NCI-H2081 (cell line): ENCODE measurements at places on chromosomes 11 and 22.

DNA sequence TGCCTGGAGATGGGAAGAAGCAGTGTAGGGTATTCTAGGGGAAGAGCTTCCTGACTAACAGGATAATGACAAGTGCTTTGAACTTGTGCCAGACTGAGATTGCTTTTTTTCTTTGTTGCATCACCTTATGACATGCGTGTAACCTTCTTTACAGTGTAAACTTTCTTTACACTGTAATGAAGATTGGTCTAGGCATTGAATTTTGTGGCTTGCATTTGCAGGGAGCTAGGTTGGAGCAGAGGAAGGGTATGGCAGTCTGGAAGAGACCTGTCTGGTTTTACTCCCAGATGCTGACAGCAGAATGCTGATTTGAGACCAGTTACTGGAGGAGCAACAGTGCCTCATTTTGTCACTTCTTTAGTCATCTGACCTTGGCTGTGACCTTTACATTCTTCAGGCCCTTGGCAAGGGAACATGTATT, 5.6 kb downstream of the DDB2 start:
- DNase-seq: no peak

- no peak for DNase-seq
These were observed 53.3 kb downstream of the FAT3 start for GRCh38 chr11:92277871-92278270.

DNA sequence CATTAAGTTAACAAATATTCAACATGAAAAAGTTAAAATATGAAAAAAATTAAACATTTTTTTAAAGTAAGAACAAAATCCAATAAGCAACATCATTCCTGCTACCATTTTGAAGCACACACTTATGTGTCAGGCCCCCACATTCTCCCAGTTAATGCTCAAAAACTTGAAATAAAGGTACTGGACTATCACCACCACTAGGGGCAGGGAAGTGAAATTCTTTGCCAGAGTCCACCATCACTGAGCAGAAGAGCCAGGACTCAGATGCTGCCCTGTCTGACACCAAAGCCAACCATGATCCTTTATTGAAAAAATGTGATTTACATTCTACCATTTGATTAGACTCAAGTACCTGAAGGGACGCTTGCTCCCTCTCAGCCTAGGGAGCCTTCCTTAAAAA, 39.1 kb downstream of the PITPNB start:
- no peak for DNase-seq

DNA sequence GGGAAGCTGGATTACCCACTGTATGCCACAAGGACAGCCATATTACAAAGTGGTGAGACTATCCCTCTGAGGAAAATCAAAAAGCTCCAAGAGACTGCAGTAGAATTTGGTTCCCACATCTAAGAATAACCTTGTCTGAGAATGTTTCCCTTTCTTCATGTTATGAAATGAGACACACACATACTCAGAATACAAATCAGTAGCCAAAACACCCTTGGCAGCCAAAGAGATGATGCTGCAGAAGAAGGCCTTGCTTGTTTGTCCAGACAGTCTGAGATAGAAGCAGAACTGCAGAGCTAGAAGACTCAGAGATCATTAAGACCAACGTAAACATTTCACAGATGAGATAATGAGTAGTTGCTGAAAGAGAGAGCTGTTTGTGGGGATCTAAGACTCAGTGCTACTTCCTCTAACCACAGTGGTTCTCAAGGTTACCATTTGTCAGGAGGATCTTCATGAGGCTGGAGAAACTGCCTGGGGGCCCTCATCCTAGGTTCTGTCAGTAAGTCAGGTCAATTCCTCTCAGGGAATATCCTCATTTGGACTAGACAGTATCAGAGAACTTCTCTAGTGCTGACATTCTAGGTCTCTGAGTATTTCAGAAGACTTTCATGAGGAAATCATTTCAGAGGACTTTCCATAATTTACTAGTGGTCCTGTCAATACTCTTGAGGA, 38.9 kb downstream of the RELT start:
- no peak for DNase-seq

DNA sequence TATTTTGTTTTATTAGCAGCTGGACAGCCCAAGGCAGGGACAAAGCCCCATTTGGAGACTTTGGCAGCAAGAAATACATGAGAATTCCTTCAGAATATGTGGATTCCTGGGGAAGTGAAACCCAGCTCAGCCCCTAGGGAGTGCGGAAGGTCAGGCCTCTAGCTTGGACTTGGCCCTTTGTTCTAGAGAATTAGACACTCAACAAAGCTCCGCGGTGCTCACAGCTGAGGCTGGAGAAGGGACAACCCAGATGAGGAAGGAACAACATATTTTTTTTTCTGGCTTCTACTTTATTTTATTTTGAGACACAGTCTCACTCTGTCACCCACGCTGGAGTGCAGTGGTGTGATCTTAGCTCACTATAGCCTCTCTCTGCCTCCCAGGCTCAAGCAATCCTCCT, 44.7 kb upstream of the SEPTIN5 start:
- no peak for DNase-seq

GRCh38 chr22:39917776-39918495, 17.1 kb downstream of the GRAP2 start:
- no peak for DNase-seq

GRCh38 chr22:39223091-39223710, 21.6 kb downstream of the PDGFB start:
- no peak for DNase-seq

DNA sequence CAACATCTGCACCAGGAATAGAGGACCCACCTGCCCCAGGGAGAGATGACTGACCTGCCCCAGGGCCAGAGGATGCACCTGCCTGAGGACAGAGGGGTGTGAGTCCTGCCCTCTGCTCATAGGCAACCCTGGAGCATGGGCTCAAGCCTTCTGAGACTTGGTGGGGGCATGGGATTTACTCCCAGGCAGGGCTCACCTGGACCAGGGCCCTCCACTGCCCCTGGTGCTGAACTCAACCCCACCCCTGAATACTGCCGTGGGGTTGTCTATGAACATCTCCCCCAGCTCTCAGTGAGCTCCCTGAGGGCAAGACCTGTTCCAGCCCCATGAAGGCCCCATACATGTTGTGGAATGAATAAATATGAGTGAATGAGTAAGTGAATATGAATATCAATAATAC, 33.8 kb upstream of the MUC5AC start:
- DNase-seq: no peak

DNA sequence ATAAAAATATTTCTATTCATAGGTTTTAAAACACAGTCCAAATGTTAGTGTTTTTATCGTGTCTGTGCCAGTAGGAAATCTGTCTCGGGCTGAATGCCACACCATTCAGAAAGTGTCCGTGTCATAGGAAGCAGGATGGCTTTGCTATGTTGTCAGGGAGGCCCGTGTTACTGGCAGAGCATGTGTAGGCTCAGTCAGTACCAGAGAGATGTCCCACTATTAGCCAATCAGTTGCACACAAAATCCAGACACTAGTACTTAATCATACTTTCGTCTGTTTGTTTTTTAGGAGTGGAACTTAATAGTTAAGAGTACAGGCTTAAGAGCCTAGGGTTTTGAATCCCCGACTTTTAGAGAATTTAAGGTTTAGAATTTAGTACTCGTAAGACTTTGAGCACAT, 30.2 kb upstream of the SYN3 start:
- no peak for DNase-seq

DNA sequence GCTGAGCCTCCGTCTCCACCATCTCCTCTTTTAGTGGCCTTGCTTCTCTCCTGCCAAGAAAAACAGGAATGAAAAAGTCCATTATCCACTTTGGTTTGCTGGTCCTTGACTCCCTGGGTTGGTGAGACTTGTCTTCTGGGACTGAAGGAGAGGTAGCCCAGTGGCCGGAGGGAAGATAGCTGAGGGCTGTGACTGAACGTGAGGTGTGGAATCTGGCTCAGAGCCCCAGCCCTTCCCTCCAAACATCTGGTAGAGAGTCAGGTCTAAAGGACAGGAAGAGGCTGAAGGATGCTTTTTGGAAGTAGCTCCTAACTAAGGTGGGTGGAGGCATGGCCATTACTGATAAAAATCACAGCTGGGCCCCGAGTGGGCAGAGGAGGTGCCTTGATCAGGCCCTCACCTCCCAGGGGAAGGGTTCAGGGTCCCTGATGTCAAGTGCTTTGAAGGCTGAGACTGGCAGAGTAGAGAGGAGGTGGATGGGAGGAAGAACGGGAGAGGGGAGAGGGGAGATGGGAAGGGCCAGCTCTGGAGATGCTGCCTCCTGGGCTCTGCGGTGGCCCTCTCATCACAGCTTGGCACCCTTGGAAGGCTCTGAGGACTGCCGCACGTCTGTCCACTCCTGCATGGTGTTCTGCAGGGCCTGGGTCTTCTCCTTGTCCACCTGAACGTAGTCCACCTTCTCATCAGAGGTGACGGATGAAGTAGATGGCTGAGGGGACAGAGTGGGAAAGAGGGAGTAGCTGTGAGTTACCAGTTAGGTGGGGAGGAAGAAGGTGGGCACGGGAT, 30.2 kb downstream of the USP35 start:
- DNase-seq: no peak

DNA sequence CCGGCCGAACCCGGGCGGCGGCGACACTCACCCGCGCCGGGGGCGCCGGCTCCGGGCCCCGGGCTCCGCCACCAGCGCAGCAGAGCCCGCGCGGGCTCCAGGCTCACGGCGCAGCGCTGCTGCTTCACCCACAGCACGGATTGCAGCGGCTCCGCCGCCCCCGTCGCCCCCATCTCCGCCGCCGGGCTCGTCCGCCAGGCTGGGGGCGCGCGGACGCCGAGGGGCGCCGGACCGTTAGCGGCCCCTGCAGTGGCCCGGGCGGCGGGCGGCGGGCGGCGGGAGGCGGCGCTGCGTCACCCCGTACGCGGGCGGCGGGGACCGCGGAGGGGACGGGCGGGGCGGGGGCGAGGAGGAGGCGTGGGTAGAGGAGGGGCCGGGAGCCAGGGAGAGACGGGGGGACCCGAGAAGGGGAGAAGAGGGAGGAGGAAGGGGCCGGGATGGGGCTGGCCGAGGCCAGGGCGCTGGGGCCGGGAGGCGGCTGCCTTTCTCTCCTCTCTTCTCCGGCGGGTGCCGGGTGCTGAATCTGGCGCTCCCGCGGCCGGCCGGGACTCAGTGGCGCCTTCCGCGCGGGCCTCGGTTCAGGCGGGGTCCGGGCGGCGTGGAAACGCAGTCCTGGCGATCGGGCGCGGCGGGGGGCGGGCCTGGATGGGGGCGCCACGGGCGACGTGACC, at the start of gene CERK:
TSS of gene CERK (minus strand) at position 277 of the 671 bp plus-strand sequence. CDS start at position 173, 104 bp downstream.
- peak; percentile 54 for DNase-seq

- no peak for DNase-seq
These were observed 879 bp upstream of the RNH1 start for GRCh38 chr11:507727-508515.

DNA sequence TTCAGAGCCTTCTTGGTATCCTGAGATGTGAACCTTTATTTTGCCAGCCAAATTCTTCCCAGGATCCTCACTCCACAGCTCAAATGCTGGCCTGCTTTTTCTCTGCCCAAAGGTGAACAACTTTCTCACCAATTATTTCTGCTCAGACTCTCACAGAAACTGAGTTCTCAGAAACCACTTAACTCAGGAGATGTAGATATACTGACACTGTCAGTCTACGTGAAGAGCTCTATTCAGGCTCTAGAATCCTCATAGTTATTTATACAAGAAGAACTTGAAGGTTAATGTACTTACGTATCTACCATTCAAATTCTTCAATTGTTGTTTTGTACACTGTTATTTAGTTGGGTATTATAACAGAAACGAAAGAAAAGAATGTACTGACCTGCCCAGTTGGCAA, 666.1 kb downstream of the CNTN5 start:
- DNase-seq: no peak

GRCh38 chr11:104531075-104531474, 367.1 kb upstream of the PDGFD start:
- no peak for DNase-seq

- no peak for DNase-seq
These were observed 185.1 kb downstream of the CWF19L2 start for GRCh38 chr11:107272561-107272960.

- no peak for DNase-seq
These were observed 14.0 kb upstream of the CDON start for GRCh38 chr11:126076641-126077040.

DNA sequence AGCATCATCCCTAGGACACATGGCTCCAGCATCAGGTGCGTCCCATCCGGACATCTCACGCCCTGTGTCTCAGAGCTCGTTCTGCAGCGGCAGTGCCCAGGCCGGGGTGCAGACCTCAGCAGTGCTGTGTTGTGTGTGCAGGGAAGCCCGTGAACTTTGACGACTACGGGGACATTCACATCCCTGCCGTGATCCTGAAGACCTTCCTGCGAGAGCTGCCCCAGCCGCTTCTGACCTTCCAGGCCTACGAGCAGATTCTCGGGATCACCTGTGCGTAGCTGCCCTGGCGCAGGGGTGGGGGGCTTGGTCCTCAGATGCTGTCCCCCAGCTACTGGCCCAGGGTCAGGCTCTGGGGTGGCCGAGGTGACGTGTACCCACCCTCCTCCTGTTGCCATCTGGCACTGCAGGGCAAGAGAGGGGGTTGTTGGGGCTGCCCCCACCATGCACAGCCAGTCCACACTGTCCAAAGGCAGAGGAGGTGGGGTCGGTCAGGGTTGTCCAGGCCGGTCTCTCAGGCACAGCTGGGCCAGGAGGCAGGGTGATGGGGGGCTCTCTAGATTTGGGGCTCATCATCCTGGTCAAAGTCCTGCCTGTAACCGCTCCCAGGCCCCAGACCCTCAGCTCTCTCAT, 96.5 kb downstream of the ARHGAP8 start:
- DNase-seq: no peak

DNA sequence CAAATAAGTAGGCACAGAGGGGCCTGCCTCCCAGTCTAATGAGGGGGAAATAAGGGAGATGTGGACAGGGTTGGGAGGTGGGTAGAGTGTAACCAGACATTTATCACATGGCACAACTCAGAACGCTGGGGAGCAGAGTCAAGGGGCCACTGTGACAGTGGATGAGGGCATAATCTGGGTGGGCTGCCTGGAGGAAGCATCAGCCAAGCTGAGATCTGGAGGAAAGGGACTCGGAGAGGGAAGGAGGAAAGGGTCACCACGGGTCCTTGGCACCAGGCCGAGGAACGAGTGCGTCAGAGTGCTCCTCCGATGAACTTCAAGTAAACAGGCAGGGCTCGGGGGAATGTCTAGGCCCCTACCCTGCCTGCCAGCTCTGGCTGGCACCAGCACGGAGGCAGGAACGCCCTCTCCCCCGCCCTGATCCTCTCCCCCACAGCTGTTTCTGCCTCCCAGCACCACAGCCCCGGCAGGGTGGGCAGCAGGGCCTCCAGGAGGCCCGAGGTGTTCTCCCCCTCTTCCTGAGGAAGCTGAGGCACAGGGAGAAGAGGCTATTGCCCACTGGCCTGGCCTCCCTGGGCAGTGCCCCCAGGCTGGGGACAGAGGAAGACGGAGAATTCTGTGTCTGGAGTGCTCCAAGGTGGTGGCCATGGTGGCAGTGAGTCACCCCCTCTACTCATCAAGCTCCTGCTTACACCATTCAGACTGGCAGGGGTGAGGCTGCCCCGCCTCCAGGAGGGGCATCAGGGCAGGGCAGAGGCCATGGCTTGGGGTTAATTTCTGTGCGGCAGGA, 4.2 kb downstream of the ALDH3B1 start:
- no peak for DNase-seq
